ENCODE measurements at places on chromosomes 4 and X.

GRCh38 chr4:7862561-7863192, 77.0 kb downstream of the AFAP1 start:
- no peak for DNase-seq

- no peak for DNase-seq
Measured at GRCh38 chr4:43992552-43992951, 456.1 kb downstream of the KCTD8 start.

DNA sequence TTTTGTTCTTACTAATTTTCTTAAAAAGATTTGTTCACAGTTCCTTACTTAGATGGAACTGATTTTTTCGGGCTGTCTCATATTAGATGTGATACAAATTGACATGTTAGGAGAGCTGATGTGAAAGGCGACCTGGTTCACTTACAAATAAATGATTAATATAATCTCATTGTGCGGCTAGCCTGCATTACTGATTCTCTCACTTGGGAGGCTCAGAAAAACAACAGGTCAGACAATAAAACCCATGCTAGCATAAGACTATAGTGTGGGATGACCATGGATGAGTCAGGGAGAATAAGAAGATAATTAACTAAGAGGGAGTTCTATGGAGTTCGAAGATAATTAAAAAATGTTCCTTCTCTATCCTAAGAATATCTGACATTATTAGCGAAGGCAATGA, 40.8 kb downstream of the RTL9 start:
- DNase-seq = no peak

DNA sequence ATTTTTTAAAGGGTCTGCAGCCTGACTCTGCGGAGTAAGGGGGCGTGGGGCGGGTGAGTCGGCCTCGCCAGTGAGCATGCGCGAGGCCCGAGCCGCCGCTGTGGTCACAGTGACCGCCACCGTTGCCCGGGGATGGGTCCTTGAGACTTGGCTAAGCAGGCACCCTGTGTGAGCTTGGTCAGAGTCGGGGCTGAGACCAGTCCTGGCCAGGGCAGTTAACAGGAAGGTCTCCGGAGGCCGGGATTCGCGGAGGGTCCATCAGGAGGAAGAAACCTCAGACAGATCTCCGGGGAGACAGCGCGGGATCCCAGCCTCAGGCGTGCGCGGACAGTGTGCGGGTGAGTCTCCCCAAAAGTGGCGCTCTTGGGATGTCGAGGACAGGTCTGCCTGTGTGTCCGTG, 1384.4 kb upstream of the PCDH10 start:
- DNase-seq = no peak

DNA sequence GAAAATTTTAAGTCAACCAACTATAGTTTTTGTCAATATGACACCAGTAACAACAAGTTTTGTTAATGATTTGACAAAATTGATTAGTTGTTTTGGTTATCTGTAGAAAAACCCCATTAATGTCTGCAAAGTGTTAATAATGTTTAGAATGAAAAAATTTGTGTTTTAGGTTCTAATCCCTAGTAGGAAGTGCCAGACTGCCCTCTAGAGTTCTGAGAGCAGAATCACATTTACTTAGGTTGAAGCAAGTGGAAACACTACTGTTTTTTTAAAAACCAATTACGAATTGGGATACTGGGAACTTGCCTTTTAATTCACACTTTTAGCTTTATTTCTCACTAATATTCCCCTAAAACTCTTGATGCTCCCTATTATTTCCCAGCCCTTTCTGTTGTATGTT, 101.1 kb upstream of the CYLC1 start:
- DNase-seq = no peak

DNA sequence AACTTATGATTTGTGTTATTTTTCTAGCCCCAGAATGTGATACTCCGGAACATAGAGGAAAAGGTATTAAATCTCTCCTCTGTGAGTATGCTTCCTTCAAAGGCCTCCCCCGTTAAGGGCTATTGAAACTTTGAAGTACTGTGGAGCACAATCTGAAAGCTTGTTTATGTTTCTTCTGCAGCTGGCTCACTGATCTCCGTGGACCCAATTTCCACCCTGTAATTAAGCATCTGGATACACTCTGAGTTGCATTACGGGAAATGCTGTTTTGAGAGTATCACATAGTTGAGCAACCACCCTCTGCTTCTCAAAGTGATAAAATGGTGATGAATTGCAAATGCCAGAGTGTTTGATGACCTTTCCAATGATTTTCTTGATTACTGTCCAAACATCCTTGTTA, 296.8 kb upstream of the PABPC5 start:
- DNase-seq = no peak

DNA sequence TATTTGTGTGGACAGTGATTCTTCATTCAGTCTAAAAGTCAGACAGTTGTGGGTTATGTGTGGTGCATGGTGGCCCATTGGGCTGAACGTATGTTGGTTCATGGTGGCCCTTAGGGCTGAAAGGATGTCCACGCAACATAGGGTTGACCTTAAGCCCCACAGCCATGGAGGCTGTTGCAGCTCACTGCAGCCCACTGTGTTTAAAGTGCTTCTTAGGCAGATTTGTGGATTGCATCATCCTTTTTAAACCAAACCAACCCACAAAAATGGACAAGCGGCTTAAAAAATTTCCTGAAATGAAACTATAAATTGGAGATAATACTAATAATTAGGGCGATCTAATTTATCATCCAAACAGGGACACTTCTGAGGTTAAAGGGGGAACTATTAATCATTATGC, 219.0 kb upstream of the GATB start:
- DNase-seq = no peak

DNA sequence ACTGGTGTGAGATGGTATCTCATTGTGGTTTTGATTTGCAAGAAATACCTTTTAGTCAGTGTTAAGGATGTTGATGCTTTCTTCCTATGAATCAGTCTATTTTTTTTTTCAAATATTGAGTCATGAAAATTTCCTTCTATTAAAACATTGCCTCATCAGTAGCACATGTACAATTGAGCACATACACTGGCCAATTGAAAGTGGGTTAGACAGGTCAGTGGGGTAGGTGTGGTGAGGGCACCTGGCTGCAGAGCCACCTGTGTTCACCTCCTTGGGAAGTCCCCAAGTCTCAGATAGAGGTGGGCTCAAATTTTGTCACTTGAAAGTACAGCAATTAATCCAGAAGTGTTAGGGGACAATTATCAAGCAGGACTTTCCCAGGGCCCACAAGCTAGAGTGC, 243.7 kb downstream of the SPRY1 start:
- DNase-seq = no peak

GRCh38 chrX:53089224-53089842, 4.6 kb upstream of the KANTR start:
- peak; percentile 25 for DNase-seq

DNA sequence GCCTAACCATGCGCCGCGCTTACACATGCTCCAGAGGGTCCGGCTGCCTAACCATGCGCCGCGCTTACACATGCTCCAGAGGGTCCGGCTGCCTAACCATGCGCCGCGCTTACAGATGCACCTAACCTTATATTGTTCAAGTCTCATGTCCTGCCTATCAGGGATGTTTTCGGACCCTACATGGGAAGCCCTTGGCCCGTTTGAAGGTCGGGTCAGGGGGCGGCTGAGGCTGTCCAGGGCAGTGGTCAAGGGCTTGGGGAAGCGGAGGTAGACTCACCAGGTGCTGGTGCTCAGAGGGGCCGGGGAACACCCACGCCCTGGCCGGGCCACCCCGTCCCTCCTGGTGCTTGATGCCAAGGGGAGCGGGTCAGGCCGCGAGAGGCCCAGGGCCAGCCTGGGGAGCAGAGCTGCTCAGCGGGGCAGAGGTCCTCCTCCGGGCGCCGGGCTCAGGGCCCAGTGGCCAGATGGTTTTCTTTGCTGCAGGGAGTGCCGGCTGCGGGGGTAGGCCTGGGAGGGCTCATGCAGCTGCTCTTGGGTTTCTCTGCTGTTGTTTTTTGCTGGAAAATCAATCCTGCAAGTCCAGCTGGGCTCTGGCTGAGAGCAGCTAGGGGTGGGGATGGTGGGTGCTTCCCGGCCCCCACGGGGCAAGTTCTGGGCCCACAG, 35.4 kb upstream of the SPON2 start:
- DNase-seq = peak; percentile 62

- no peak for DNase-seq
Measured at GRCh38 chrX:12060489-12061260, 77.6 kb upstream of the FRMPD4 start.

- DNase-seq = no peak
Measured at GRCh38 chr4:7248857-7249256, 56.5 kb downstream of the SORCS2 start.

DNA sequence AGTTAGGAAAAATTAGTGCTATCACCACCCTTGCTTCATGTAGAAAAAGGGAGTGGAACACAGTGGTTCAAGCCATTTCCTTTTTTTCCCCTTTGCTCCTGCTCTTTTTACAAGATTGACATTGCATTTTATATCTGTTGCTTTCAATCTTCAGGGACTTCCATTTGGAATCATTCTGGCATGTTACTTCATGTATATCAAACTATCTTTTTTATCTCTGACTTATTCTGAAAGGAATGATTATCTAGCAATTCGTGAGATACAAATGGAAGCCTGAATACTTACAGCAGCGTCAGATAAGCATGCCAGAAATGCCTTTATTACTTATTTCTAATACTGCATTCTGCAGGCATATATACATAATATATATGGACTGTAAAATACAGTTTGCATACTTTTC, 20.4 kb downstream of the ADGRL3 start:
- DNase-seq = no peak

GRCh38 chr4:38800961-38801450, 3.6 kb downstream of the TLR1 start:
- no peak for DNase-seq

- no peak for DNase-seq
Measured at GRCh38 chr4:80253510-80253909, 13.0 kb upstream of the FGF5 start.

DNA sequence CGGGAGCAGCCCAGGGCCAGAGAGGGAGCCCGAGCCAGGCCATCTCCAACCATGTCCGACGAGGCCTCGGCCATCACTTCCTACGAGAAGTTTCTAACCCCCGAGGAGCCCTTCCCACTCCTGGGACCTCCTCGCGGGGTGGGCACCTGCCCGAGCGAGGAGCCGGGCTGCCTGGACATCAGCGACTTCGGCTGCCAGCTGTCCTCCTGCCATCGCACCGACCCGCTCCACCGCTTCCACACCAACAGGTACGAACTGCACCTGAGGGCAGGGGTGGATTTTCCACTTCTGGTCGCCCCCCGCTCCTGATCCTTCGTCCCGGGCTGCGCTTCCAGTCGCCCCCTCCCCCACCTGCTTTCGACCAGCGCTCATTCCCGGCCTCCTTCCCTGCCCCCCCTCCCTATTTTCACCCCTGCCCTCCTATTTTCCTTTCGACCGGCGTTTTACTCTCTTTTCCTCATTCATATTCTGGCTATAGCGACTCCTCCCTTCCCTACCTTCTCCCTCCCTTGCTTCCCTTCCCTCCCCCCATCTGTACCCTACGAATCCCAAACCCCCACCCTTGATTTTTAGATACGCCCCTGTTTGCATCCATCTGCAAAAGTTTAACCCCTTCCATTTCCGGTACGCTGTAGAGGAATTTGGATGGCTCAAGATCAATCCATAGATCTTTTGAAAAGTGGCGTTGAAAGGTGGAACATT, 633 bp downstream of the FAM199X start:
- no peak for DNase-seq

DNA sequence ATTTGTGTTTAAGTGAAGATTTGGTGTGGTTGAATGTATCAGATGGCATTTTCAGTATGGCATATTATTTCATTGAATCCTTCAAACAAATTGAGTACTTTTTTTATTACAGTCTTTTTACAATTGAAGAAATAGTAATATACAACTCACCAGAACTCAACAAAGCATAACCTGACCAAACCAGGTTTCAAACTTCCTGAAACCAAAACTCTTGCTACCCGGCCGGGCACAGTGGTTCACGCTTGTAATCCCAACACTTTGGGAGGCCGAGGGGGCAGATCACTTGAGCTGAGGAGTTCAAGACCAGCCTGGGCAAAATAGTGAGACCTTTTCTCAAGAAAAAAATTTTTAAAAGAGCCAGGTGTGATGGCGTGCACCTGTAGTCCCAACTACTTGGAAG, 94.2 kb downstream of the UBE2K start:
- DNase-seq = no peak

Measured in DMS 273 treated with DMSO at 0.1 percent for 48 hours (cell line).